ENCODE measurements at places on chromosomes 11 and 22.

- no peak for DNase-seq
These were observed 267.6 kb upstream of the DDI1 start for GRCh38 chr11:103768816-103769215.

GRCh38 chr11:129910360-129910759, 15.0 kb upstream of the NFRKB start:
- no peak for DNase-seq

DNA sequence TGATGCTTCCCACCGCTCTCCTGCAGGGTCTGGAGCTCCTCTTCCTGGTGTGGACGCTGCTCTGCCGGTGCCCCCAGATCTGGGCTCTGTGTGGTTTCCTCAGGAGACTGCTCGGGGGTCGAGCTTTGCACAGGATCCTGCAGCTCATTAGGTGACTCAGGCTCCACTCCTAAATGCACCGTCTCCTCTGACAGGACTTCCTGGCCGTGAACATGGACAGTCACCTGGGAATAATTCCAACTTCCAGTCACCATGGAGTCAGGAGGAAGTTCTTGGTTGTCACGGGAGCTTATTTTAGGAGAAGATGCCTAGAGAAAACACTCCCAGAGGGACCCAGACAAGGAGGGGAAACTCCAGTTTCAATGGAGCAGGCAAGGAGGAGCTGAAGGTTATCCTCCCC, 11.9 kb downstream of the ZNF202 start:
- DNase-seq, result no peak

- no peak for DNase-seq
These were observed 9.9 kb downstream of the MTMR2 start for GRCh38 chr11:95913830-95914615.

DNA sequence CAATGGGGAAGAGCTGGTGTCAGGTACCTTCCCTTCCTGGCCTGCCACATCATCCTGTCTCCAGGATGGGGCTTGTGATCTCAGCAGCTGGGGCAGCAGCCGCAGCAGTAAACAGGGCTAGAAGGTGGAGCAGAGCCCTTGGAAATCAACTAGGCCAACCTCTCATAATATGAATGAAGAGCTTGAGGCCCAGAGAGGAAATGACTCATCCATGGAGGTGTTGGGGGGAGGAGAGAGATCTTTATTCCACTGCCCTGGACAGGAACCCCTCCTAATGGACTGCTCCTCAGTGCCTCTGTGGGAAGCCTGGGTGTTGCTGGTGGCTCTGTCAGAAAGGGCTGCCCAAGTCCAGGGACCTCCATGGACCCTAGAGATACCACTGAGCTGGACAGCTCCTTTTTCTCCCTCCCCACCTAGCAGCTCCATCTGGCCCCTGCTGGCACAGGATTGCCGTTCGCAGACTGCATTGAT, 111.8 kb downstream of the OSBP2 start:
- no peak for DNase-seq

- DNase-seq, result no peak
These were observed 160.8 kb upstream of the NECTIN1 start for GRCh38 chr11:119889728-119890280.
